CD4-positive, alpha-beta T cell treated with Interferon gamma for 1 hour (primary cell): ENCODE measurements at places on chromosomes 12 and 14.

DNA sequence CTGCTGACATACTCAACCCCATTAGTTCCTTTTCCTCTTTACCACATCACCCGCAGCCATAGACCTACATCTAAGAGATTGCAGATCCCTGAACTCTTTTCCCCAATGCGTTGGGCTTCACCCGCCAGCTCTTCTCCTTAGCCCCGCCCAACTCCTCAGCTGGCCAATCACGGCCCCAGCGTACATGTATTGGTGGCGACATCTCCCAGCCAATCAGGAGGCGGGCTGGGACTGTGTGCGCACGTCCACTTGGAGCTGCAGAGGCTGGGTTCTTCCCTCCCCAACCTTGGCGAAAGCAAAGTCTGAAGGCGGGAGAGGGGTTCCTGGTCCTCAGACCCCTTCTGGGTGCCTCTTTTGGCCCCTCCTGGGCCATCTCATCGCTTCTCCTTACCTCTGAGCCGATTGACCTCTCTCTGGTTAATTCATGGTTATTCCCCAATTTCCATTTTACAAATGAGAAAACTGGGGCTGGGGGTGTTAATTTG lies 11.0 kb downstream of the PDE1B start:
- DNase-seq, result peak; percentile 90

DNA sequence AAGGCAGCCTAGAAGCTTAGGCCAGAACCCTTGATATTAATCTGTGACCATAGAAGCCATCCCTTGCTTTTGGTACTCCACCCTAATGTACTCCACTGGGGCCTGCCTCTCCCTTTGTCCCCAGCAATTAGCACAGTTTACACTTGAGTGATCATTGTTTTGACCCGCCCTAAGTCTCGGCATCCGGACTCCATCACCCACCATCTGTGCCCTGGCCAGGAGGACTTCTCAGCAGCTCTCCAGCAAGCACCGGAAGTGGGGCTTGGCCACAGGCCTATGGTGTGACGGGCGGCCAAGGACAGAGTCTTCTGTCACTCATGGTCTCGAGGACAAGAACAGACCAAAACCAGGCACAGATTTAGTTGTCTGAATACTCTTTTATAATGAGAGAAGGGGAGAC lies 126.5 kb upstream of the NTF3 start:
- no peak for DNase-seq

- DNase-seq, result no peak
Observed at GRCh38 chr12:65259501-65259900, 19.0 kb upstream of the MSRB3 start.

DNA sequence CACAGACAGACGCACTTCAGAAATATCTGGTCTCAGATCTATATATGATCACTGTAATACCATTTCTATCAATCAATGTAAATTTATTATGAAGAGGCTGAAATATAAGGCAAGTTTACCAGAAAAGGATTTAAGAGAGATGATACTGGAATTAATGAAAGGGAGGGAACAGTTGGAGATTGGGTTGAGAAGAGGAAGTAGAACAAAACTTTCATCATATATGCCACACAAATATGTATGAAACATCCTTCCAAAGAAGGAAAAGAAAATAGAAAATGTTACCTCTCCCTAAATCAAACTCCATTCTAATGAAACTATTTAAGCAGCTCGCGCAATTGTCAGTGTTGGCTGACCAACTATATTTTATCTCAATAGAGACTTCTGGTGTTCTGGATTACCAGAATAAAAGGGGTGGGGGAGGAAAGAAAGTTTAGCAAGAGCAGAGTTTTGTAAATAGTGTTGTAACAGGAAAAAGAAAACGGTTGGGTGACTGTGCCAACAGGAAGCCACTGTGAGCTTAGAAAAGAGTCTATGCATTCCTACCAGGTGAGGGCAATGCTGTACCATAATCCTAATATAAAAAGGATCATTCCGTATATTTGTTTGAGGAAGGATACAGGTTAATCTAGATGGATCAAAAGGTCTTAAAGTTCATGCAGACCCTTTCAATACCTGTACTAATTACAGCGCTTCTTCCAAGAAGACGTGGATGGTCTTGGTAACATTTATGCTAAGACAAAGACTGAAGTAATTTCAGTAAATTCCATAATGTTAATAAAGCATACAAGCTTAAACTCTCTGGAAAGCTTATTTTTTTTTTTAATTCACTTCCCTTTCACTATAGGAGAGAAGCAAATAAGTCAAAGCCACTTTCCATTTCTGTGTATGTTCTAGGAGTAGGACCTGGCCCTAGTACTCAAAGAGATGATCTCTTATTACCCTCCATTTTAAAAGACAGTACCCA lies 14.5 kb upstream of the LLPH start:
- DNase-seq, result no peak

- no peak for DNase-seq
Observed at GRCh38 chr14:100569734-100570286, 17.4 kb downstream of the BEGAIN start.

- no peak for DNase-seq
Observed at GRCh38 chr14:34050606-34051005, 99.7 kb upstream of the EGLN3 start.

- peak; percentile 38 for DNase-seq
Observed at GRCh38 chr12:46303039-46303666, 34.3 kb upstream of the SLC38A1 start.

- no peak for DNase-seq
Observed at GRCh38 chr12:91317306-91317705, 134.7 kb upstream of the DCN start.

DNA sequence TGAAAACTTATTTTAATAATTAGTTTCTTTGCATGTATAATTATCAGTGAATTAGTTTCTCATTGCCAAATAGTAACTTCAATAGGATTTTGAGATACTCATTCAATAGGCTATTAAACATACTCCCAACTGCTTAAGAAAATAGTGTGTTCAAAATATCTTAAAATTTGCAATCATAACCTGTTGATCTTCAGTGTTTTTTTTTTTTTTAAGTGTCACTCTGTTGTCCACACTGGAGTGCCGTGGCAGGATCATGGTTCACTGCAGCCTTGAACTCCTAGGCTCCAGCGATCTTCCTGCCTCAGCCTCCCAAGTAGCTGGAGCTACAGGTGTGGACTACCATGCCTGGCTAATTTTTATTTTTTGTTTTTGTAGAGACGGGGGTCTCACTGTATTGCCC lies 1.5 kb upstream of the YARS2 start:
- DNase-seq, result no peak

DNA sequence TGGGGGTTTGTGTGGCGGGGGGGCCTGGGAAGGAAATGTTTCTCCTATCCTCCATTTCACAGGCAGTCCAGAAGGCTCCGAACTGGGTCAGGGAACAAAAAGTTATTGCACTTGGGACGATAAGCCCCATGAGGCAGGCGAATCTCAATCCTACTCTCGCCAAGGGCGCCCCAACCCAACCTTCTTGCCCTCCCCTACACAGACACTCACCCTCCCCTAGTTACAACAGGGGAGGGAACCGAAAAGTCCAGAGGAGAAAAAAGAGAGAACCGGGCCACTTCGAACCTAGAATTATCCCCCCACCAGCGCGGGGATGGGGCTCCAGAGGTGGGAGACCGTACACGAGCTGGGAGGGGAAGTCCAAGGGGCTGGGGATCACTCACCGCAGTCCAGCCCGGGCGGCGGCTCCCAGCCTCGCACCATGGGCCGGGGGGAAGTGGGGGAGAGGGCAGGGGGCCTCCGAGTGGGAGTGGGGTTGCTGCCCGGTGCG lies 357 bp downstream of the HOMEZ start:
- no peak for DNase-seq

DNA sequence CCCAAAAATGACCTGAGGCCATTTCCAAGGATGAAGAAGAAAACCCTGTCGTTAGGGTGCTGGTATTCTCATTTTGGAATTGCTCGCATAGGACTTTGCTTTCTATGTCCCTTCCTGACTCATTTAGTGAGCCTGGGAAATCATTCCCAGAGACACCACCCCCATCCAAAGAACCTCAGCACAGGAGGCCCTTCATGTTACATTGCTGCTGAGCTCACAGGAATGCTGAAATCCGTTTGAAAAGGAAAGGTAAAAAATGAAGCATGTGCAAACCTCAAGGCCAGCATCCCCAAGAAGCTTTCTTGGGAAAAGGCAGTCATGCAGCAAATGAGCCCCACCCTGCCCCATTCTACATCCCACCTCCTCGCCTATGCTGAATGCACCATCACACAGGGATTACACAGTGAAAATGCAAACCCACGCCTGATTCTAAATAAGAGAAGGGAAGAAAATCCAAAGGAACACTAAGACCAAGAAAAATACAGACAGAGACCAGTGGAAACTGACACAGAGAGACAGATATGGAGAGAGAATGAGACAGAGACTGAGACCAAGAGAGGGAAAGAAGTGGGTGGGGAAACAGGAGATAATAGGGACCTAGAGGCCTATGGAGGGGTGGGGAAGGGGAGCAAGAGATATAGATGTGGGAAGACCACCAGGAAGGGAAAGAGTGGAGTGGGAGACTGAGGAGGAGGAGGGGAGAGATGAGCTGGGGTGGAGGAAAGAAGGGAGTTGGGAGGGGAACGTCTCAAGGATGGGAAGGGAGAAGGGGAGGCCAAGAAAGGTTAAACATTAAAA lies 33.5 kb downstream of the NIN start:
- DNase-seq, result no peak

- DNase-seq, result no peak
Observed at GRCh38 chr12:26114720-26115401, 10.0 kb downstream of the BHLHE41 start.

GRCh38 chr12:117036046-117036445 lies 63.2 kb downstream of the TESC start:
- no peak for DNase-seq

DNA sequence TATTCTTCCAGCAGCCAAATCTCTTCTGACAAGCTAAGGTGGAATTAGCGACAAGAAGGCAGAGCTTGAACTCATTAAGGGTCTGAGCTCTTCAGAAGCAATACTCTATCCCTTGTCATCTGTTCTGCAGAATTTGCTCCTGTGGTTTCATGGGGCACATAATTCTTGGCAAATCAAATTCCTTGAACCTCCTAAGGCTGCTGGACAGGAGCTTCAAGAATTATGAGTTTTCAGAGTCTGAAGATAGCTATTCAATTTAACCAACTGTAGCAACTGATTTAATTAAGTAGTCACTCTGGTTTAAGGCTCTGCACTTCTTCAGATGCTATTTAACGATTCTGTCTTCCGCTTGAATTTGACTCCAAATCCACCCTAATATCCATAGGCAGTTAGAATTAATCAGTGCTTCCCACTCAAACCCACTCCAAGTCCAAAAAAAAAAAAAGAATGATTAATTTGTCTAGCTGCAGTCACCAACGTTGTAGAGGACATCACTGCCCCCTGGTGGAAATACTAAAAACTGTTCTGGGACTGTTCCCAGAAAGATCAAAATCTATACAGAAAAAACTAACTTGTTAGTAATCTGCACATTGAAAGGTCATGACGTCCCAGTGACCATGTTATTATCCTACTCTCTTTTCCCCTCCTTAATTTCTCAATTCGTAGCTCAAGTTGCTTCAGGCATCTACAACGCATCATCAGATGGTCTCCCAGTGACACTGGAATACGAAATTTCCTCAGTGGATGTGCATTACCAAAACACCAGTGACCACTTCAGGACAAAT lies 169.9 kb downstream of the KIF21A start:
- DNase-seq, result no peak

- no peak for DNase-seq
Observed at GRCh38 chr12:810671-811415, 58.5 kb downstream of the WNK1 start.

DNA sequence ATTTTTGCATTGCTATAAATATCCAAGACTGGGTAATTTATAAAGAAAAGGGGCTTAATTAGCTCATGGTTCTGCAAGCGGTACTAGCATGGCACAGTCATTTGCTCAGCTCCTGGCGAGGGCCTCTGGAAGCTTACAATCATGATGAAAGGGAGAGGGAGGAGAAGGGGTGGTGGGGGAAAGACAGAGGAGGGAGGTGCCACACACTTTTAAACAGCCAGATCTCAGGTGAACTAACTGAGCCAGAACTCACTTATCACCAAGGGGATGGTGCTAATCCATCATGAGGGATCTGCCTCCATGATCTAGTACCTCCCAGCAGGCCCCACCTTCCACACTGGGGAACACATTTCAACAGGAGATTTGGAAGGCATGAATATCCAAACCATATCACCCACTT lies 476.3 kb downstream of the PCNX1 start:
- no peak for DNase-seq

DNA sequence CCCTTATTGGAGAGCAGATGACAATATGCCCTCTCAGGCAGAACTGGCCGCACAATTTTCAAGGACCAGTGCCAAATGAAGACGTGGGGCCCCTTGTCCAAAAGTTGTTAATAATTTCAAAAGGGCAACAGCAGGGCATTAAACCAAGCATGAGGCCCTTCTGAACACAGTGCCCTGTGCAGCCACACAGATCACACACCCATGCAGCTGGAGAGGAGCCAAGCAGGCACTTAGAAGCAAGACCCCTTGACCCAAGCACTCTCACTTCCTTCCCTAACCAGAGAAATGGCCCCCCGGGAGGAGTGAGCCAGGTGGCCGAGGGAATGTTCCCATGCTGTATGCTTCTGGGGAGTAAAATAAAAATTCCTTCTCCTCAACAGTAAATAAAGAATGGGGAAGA lies 114.0 kb upstream of the TMPO start:
- no peak for DNase-seq

GRCh38 chr12:28787151-28787550 lies 361.9 kb upstream of the FAR2 start:
- no peak for DNase-seq

GRCh38 chr14:77790566-77791224 lies 9.2 kb upstream of the ADCK1 start:
- DNase-seq, result no peak

GRCh38 chr12:18521461-18521860 lies 216.4 kb downstream of the PLCZ1 start:
- DNase-seq, result no peak

DNA sequence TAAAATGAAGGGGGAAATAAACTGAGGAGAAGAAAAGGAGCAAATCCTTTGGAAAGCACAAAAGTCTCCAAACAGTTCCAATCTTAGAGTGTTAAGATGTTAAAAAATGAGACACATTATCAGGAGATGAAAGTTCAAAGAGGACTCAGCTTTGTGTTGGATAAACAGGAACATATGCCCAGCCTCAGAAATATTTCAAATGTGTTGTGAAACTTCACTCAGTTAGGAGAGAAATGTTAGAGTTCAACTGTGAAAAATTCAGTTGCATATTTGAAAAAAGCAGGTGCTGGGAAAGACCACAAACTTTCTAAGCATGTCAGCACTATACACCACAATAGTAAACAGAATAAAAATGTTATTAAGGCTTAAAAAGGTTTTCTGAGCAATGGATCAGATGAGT lies 136.8 kb upstream of the PRKD1 start:
- DNase-seq, result no peak
